MM.1S (cell line): ENCODE measurements at places on chromosomes 16 and 17.

- DNase-seq: no peak
Observed at GRCh38 chr16:76157629-76158028, 119.6 kb upstream of the CNTNAP4 start.

- DNase-seq: no peak
Observed at GRCh38 chr16:84074721-84075120, 32.1 kb upstream of the SLC38A8 start.

DNA sequence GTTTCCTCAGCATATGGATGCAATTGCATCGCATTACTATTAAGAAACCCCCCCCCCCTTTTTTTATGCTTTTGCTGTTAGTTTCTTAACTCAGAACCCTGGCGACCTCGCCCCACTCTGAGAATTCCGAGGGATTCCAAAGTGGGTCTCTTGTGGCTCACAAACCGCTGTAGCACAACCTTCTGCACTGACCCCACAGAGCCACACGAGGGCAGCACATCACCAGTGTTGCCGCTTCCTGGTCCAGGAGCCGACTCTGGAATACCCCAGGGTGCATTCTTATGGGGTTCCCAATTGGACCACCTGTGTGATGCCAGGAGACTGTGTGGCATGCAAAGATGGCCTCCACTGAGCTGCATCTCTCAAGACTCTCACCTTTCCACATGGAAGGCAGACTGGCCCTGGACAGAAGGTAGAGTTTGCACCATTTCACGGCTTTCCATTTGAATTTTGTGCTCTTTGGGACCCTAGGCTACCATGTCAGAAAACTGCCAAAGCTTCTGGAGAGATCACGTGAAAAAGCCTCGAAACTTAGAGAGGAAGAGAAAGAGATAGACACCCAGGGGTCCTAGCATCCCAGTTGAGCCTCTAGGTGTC, 432.7 kb upstream of the ASIC2 start:
- peak; percentile 39 for DNase-seq

- no peak for DNase-seq
Observed at GRCh38 chr16:29765167-29766032, 12.7 kb upstream of the ZG16 start.

GRCh38 chr17:63647936-63648335, 25.7 kb downstream of the MAP3K3 start:
- no peak for DNase-seq

GRCh38 chr16:50326835-50327465, 41.8 kb downstream of the BRD7 start:
- peak; percentile 79 for DNase-seq

- peak; percentile 53 for DNase-seq
Observed at GRCh38 chr17:50127697-50128361, 2.1 kb downstream of the SAMD14 start.

DNA sequence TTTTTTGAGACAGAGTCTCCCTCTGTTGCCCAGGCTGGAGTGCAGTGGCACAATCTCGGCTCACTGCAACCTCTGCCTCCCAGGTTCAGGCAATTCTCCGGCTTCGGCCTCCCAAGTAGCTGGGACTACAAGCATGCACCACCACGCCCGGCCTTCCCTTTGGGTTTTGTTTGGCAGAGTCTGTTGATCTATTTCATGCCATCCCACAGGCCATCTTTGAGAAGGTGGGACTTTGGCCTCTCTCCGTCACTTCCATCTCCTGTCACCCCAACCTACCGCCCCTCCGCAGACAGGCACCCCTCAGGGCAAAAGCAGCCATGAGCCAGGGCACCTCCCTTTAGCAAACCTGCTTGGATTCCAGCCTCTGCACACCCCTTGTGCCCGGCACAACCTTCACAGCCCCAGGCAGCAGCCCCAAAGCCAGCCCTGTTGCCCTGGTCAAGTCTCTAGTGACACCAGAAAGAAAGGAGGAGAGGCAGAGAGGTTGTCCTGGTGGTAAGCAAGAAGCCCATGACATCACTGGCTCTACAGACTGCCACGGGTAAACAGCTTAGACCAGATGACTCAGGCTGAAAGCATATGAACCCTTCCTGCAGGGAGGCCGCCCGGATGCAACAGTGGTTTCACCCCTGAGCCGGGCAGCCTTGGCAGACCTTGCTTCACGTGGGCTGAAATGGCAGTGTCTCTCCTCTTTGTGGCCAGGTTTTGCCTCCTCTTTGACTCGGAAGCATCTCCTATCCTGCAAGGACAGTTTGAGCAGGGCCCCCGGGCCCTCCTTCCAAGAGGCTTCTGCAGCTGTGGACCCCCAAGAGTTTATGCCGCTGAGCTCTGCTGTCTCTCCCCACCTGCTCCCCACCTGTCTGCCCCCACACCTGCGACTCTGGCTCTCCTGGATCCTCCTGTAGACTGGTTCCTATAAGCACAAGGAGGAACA, 8.1 kb upstream of the TIMP2 start:
- peak; percentile 95 for DNase-seq

DNA sequence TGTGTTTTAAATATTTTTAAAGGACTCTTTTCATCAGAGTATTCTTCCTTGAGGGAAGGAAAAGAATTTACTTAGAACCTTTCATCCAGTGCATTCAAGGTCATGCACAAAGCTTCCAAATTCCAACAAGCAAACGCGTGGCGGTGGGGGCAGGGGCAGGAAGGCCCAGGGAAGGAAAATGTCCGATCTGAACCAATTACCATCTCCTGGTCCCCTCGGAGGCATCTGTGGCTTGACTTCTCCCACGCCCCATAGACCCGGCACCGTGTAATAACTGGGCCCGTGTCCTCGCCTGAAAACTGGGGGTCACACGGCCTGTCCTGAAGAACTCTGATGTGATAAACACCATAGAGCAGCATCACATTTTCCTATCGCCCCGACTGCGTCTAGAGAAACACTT, 18.3 kb downstream of the MEAK7 start:
- DNase-seq: no peak

DNA sequence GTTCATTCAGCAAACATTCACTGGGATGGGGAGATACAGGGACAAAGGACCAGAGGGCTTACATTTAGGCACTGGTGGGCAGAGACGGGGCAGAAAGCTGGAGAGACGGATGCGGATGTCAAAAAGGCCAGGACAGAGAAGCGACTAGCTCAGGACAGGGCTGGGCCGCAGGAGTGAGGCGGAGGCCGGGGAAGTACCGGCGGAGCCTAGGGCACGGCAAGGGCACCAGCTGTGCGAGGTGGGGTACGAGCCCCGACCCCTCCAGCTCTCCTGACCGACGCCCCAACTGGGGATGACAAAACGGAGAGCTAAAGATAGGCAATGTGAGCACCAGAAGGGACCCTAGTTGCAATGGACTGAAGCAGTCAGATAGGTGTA, 3.9 kb upstream of the SGCA start:
- no peak for DNase-seq

DNA sequence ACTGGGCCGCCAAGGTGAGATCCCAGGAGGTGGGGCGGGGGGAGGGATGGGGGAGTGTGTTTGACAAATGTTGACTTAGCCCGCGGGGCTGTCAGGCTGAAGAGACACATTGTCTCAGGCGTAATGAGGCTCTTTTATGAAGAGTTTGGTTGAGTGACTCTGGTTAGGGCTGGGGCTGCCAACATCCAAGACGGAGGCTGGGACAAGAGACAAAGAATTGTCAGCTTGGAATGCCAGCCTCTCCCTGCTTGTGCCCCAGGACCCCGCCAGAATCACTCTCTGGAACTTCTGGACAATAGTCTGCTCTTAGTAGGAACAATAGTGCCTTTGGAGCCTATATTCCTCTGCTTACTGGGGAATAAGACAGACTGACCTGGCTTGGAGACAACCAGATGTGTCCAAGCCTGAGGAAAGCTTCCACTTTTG, 24.0 kb downstream of the PCTP start:
- DNase-seq: no peak

DNA sequence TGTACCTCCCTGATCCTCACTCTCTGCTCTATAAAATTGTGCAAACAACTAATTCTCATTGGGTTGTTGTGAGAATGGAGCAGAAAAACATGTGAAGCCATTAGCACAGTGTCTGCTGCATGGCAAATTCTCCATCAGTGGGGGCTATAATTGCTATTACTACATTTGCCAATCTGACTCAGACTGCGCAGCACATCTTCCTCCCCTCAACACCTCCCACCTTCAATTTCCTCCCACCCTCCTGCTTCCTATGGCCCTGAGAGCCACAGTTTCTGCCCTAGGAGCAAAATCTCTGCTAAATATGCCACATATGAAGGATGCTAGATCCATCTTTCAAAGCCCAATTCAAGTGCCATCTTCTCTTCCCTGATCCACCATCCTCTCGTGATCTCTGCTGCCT, 37.0 kb downstream of the ABCC12 start:
- DNase-seq: no peak

DNA sequence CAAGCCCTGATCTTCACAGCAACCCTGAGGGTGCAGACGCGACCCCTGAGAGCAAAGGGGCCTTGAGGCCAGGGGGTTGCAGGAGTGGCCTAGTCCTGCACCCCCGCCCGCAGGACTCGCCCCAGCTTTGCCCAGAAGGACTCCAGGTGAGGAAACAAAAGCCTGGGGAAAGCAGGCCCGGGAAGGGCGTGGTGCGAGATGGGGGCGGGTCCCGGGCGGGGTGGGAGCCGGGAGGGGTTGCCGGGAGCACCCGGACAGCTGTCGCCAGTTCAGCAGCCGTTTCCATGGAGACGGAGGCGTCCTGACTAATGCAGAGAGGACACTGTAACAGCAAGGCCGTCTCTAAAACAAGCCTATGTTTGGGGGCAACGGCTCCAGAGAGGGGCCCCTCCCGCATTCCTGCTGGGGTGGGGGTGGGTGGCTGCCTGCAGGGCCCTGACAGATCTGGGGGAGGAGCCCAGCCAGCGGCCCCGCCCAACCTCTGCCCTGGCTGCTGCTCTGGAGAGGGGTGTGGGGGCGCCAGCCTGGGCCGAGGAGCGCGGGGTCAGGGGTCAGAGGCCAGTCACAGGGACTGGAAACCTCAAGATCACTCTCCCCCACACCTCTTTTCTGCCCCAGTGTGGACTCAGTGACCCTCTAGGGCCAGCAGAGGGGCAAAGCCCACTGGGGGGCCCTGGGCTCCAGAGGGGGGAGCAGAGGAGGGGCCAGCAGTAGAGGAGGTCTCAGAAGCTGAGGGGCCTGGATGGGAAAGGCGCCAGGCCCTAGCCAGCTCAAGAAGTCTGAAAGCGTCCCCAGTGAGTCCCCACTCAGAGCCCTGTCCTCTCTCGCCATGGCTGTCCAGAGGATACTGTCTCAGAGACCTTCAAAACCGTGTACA, 3.1 kb upstream of the TPPP3 start:
- DNase-seq: peak; percentile 47

DNA sequence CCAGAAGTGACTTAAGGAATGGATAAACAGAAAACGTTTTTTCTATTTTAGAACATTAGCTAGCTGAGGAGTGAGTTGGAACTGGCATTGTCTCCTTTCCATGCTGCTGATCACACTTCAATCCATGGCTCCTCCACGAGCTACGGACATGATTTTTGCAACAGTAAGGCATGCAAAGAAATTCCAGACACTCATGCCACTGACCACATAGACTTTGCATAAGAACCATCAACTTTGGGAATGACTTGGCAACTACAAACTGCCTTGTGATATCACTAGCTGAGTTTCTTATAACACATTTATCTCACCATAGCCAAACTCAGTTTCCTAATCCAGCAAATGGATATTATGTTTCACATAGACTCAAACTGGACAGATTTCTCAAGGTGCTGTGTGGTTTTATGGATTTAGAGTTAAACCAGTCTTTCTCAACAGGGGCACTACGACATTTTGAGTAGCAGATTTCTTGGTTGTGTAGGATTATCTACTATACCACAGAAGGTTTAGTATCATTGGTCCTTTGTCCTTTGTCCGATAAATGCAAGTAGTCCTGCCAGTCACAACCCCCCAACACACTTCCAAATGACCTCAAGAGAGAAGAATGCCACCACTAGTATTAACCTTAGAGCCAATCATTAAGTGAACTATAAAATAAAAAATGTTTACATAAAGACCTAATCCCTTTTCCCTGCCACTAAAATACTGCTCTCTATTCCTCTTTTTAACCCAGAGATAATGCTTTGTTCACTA, 48.3 kb upstream of the C17orf78 start:
- DNase-seq: no peak

DNA sequence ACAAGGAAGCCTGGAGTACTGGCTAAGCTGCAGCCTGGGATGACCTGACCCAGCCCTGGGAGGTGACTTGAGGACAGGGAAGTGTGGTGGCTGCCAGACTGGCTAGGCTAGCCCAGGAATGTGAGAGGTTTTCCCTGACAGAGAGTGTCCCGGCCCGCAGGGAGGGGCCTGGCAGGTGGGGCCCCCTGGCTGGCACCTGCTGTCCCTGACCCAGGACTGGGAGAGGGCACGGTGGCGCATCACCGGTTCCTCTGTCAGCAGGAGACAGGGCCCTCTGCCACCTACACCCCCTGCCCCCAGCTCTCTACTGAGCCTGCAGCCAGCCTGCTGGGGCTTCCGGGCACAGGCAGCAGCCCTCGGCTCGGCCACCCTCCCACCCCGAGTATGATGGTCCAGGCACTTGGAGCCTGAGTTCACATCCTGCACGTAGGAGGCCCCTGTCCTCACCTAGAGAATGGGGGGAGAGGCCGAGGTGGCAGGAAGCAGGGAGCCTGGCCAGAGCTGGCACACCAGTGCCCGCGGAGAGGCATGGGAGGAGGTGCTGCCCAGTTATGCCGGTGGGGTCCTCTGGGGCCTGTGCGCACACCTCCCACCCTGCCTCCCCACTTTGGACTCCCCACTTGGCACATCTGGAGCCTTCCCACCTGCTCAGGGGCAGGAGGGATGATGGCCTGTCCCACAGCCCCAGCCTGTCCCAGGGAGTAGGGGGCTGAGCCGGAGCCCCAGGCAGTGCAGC, 528 bp downstream of the PRSS27 start:
- no peak for DNase-seq

DNA sequence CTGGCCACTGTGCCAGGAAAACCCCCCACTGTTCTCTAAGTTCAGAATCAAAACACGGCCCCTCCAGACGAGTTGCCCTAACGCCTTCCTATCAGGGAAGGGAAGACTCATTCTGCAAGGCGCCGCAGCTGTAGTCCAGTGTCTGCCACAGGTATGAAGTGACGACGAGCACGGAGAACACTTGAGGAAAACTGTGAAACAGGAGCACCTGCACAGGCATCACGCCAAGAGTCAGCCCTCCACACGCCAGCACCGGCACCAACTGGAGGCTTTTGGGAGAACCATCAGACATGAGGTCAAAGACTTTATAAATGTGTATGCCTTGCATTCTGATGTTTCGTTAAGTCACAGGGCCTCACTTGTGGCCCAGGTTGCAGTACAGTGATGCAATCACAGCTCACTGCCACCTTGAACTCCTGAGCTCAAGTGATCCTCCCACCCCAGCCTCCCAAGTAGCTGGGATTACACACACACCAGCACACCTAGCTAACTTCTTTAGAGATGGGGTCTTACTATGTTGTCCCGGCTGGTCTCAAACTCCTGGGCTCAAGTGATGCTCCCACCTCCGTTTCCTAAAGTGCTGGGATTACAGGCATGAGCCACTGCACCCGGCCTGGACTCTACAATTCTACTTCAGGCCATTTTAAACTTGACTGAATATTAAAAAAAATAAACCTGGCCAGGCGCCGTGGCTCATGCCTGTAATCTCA, 22.9 kb downstream of the KLHDC4 start:
- DNase-seq: no peak

GRCh38 chr17:30378241-30378824, 394 bp upstream of the CPD start:
- peak; percentile 33 for DNase-seq

GRCh38 chr17:40364121-40364861, at the start of gene GJD3:
GJD3 (minus strand) TSS chr17:40364737; CDS start chr17:40363815, 922 bp downstream.
- no peak for DNase-seq
